ENCODE measurements at places on chromosomes 3 and 15. TPM values are rescaled to one million over a fixed set of nuclear protein-coding genes. Genes with fewer than 3 reads are reported as not detected.

Gene BSN
- 0.10 TPM for total RNA-seq

Gene DUOX1
- not detected for total RNA-seq

Gene NUP210
- total RNA-seq: 2.2 TPM

Gene MASP1
- 4.6 TPM for total RNA-seq

Gene NTRK3
- total RNA-seq: 0.41 TPM

Gene FETUB
- total RNA-seq: not detected

Gene CNTN3
- not detected for total RNA-seq

Gene ZBTB20
- 14.5 TPM for total RNA-seq

All from glomerular endothelial cell (primary cell).